Right lung (tissue), 10 donors: ENCODE measurements at places on chromosomes 7 and 10. TPM values are rescaled to one million over a fixed set of nuclear protein-coding genes. Genes with fewer than 3 reads are reported as not detected.

DNA sequence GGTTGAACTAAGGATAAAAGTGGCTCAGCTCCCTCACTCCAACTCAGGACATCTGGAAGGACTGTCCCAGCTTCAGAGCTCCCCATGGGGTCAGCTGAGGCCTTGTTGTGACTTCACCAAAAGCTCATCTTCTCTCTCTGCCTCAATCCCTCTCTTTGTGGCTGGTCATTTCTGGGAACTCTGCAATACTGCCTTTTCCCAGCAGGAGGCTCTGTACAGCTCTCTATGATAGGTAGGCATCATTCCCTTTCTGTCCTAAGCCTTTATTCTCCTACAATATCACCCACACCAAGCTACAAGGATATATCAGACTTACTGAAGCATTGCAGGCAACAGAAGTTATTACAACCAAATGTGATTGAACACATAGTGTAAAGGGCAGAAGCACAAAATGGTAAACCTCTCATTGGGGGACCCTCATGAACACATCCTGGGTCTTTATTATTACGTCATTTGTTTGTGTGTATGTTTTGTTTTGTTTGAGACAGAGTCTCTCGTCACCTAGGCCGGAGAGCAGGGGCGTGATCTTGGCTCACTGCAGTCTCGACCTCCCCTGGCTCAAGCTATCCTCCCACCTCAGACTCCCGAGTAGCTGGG, 36.7 kb upstream of the PRPS1L1 start:
- DNase-seq = no peak

- DNase-seq = no peak
Observed at GRCh38 chr10:69956741-69957230, 95.9 kb upstream of the MACROH2A2 start.

- no peak for DNase-seq
Observed at GRCh38 chr7:40175725-40176510, 41.1 kb downstream of the SUGCT start.

DNA sequence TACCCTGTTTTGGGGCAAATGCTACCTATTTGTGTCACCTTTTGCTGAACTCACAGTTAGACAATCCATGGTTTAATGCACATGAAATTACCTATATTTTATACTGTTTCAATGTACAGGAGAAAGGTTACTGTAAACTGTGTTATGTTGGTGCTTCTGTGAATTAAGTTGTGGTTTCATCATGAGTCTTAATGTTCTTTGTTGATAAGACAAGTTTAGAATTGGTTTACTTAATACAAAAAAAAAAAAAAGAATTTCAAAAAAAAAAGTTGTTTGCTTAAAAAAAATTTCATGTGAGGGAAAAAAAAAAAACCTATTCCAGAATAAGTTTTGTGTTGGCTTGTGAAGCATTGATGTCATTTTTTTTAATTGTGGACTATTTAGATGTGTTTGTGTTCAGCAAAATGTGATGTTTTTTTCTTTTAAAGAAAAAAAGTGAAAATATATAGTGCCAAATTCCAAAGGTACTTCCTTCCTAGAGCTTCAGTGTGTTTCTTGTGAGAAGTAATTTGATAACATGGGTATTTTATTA, 280.3 kb downstream of the USP6NL start:
- DNase-seq = no peak

DNA sequence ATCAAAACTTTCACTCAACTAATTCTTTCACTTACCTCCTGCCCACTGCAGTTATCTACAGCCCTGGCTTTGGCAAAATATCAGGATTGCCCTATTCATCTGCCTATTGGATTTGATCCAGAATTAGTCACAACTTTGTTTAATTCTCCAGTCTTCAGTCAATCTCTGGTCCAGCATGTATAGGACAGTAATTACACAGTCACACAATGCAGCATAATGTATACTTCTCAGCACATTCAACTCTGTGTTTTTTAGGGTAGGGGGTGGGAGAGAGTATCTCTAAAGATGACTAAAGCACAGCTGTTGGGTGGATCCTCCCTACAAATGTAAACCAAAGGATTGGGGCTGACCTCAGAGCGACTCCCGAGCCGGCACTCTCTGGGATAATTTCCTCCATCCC, 17.7 kb upstream of the NRP1 start:
- no peak for DNase-seq

- no peak for DNase-seq
Observed at GRCh38 chr7:2873686-2874551, 29.8 kb upstream of the GNA12 start.

DNA sequence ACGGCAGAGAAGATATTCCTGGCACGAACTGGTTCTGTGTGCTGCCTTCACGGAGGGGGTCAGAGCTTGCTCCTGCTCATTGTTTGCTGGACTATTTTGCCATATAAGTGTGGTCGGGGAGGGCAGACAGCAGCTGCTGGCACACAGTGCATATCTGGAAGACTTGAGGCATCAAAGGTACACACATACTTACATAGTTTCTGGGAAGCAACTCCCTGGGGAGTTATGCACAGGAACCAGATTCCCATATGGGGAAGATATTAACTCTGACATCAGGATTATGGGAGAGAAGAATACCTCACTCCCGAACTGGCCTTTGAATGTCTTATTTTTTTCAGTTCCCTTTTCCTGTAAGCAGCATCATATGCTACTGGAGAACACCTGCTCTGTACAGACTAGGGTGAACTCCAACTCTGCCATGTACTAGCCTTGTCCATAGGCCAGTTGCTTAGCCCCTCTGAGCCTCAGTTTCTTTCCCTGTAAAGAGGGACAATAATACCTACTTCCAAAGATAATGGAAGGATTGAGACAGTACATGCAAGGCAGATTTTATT, 41.5 kb downstream of the LGI1 start:
- DNase-seq = no peak

FAM131B gene
- 2.6 TPM for polyA plus RNA-seq

SPDYE2 gene
- polyA plus RNA-seq = 14.3 TPM

HECW1 gene
- 3.6 TPM for polyA plus RNA-seq

ECHDC3 gene
- 11.9 TPM for polyA plus RNA-seq

GOLGA7B gene
- polyA plus RNA-seq = 0.55 TPM

BAG3 gene
- polyA plus RNA-seq = 23.4 TPM

FAM3C gene
- 68.1 TPM for polyA plus RNA-seq
